Activated B cell treated with CpG ODN at 0.5 μM for 24 hours (primary cell): ENCODE measurements at places on chromosomes 6 and 20. TPM values are rescaled to one million over a fixed set of nuclear protein-coding genes. Genes with fewer than 3 reads are reported as not detected.
A peak's percentile ranks its signal among the peaks of the same experiment; 100 is the strongest.

Gene SIRPG
- not detected in 2 replicates for total RNA-seq

- H3K4me1 ChIP-seq, result peaks cover 4% of the 10 kb centered on the region
- H3K36me3 ChIP-seq, result peaks cover 58% of the 10 kb centered on the region
- H3K27me3 ChIP-seq, result no peaks in the 10 kb centered on the region
- DNase-seq, result no peak
- H3K27ac ChIP-seq, result no peak overlapping the region
- no peak overlapping the region for H3K4me3 ChIP-seq
Measured at GRCh38 chr6:7178280-7178679, 70.5 kb downstream of the RREB1 start.

DNA sequence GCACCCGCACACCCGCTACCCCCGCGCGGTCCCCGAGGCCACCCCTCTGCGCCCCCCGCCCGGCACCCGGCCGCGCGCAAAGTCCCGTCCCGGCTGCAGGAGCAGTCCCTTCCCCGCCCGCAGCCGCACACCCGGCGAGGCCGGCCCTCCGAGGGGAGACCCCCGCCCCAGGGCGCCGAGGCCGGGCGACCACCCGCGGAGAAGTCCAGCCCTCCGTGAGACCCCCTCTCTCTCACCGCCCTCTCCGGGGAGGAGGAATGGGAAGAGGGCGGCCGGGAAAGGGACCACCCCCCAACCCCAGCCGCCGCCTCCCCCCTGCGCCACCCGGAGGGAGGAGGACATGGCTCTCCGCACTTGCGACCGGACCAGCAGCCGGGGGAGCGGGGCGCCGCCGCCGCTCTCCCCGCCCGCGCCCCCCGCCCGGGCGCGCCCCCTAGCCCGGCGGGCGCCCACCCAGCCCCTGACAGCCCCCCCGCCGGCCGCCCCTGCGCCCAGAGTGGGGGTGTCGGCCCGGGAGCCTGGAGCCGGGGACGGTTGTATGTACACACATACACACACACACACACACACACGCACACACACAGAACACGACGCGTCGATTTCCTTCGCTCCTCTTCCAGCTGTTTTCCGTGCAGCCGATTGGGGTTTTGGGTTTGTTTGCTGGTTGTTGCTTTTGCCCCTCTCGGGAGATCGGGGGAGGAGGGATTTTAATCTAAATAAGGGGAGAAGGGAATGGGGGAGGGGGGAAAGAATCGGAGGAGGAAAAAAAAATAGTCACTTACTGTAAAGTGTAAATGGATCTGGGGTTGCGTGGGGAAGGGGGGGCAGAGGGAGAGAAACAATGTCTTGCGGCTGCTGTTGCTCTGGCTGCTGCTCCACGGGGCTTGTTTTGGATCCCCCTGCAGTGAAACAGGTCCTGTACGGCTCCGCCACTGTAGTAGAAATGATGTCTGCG is at the start of gene ATXN1:
Gene ATXN1 (minus strand): TSS at position 945 of the 955 bp plus-strand sequence.
- peak within 1 kb of the TSS; percentile 92 for H3K27ac ChIP-seq
- DNase-seq, result peak; percentile 52
- no peaks in the 10 kb centered on the region for H3K27me3 ChIP-seq
- H3K36me3 ChIP-seq, result peaks cover 11% of the 10 kb centered on the region
- H3K4me1 ChIP-seq, result peaks cover 39% of the 10 kb centered on the region

Gene PRDM13
- total RNA-seq, result 0.07 TPM in 1 of 2 replicates, not detected in the other

GRCh38 chr6:139920027-139920775 is 545.8 kb upstream of the CITED2 start:
- H3K4me3 ChIP-seq, result peak overlapping the region; percentile 56
- DNase-seq, result no peak
- H3K27ac ChIP-seq, result peak overlapping the region; percentile 61
- peaks cover 20% of the 10 kb centered on the region for H3K4me1 ChIP-seq

Gene NRM
- 17.4 and 17.8 TPM in 2 replicates for total RNA-seq

Gene NRSN2
- total RNA-seq, result 7.6 and 12.8 TPM in 2 replicates

Gene EFCAB8
- total RNA-seq, result 0.71 TPM in 2 replicates

DNA sequence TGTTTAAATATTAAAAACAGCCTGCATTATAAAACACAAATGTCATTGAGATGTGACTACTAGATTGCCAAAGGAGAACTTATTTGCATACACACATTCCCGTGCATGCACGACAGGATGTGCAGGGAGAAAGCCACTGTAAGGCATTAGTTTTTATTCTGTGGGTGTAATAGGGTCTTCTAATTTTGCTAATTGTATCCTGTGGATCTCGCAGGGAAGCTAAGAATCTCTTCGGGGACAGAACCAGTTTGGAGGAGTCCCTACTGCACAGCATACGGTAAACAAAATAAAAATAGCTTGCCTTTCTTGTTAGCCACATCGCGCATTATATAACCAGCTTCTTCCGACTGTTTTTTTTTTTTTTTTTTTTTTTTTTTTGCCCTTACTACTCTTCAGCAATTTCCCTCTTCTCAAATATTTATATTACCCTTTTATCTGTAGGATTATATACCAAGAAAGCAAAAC is 2.0 kb downstream of the ATXN1 start:
- no peak for DNase-seq
- H3K36me3 ChIP-seq, result peaks cover 15% of the 10 kb centered on the region
- no peaks in the 10 kb centered on the region for H3K27me3 ChIP-seq
- peaks cover 40% of the 10 kb centered on the region for H3K4me1 ChIP-seq
- peak overlapping the region; percentile 90 for H3K4me3 ChIP-seq
- H3K27ac ChIP-seq, result peak overlapping the region; percentile 87

GRCh38 chr6:130324657-130325056 is 41.2 kb upstream of the TMEM200A start:
- DNase-seq, result no peak
- no peak overlapping the region for H3K27ac ChIP-seq
- no peaks in the 10 kb centered on the region for H3K36me3 ChIP-seq
- no peak overlapping the region for H3K4me3 ChIP-seq
- peaks cover 2% of the 10 kb centered on the region for H3K4me1 ChIP-seq

Gene THBD
- not detected in 2 replicates for total RNA-seq

GRCh38 chr20:59740621-59741020 is 136.3 kb downstream of the PHACTR3 start:
- no peaks in the 10 kb centered on the region for H3K36me3 ChIP-seq
- no peak overlapping the region for H3K4me3 ChIP-seq
- no peak overlapping the region for H3K27ac ChIP-seq
- DNase-seq, result no peak
- no peaks in the 10 kb centered on the region for H3K27me3 ChIP-seq

GRCh38 chr20:41330941-41331340 is 9.7 kb upstream of the LPIN3 start:
- H3K4me1 ChIP-seq, result peaks cover 12% of the 10 kb centered on the region
- no peak overlapping the region for H3K27ac ChIP-seq
- H3K4me3 ChIP-seq, result no peak overlapping the region
- H3K27me3 ChIP-seq, result no peaks in the 10 kb centered on the region
- no peaks in the 10 kb centered on the region for H3K36me3 ChIP-seq
- no peak for DNase-seq

DNA sequence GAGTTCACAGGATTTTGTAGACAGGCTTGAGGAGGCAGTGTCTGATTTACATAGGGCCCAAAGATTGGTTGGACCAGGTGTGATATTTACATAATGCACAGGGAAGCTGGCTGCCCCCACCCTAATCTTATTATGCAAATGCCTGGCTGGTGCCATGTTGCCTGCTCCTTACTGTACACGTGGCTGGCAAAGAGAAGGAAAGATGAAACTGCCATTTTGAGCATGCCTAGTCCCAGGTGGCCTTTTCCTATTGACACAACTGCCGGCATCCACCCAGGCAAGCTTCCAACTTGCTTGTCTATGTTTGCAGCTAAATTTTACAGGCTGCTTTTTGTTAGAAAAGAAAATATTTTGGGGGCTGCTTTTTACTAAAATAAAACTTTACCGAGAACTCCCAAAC is 174.6 kb downstream of the LMBRD1 start:
- H3K27ac ChIP-seq, result no peak overlapping the region
- peaks cover 6% of the 10 kb centered on the region for H3K27me3 ChIP-seq
- H3K36me3 ChIP-seq, result no peaks in the 10 kb centered on the region
- DNase-seq, result no peak
- no peak overlapping the region for H3K4me3 ChIP-seq
- no peaks in the 10 kb centered on the region for H3K4me1 ChIP-seq

Gene SNTA1
- 1.7 and 2.0 TPM in 2 replicates for total RNA-seq

Gene PLA2G7
- 0.38 and 0.51 TPM in 2 replicates for total RNA-seq

Gene RPS6KA2
- total RNA-seq, result 13.9 and 14.4 TPM in 2 replicates

DNA sequence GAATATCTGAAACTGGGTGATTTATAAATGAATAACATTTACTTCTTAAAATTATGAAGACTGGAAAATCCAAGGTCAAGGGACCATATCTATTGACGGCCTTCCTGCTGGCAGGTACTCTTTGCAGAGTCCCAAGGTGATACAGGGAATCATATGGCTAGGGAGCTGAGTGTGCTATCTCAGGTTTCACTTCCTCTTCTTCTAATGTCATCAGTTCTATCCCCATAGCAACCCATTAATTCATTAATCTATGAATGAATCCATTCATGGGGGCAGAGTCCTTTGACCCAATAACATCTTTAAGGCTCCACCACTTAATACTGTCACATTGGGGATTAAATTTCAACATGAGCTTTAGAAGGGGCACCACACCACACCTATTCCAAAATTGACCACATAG is 772.0 kb downstream of the HACE1 start:
- no peaks in the 10 kb centered on the region for H3K27me3 ChIP-seq
- no peak overlapping the region for H3K27ac ChIP-seq
- no peaks in the 10 kb centered on the region for H3K36me3 ChIP-seq
- no peaks in the 10 kb centered on the region for H3K4me1 ChIP-seq
- H3K4me3 ChIP-seq, result no peak overlapping the region

GRCh38 chr6:90079560-90080490 is 185.6 kb downstream of the GJA10 start:
- peaks cover 48% of the 10 kb centered on the region for H3K36me3 ChIP-seq
- peak overlapping the region; percentile 86 for H3K27ac ChIP-seq
- DNase-seq, result no peak
- no peaks in the 10 kb centered on the region for H3K27me3 ChIP-seq

DNA sequence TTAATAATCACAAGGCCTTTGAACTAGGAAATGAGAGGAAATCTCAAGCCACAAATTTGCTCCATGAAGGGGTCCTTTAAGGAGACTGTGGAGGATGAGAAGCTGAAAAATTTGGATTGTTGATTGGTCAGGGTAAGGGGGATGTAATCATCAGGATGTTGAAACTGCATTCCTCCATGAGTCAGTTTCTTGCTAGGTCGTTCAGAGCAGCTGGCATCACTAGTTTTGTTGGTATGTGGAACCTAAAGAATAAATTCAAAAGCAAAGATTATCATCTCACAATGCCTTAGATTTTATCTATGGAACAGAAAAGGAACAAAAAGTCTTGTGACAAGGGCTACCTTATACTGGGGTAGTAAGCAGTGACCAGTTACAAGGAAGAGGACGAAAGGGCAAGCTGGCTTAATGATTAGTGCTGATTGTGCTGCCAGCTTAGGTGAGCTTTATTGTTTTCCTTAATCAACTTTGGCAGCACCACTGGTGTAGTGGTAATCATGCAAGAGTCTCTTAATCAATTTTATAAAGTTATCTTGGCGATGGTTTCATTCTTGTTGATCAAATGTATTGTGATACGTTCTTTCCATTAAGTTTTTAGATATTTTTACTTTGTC is 36.6 kb downstream of the CRISP2 start:
- no peak for DNase-seq
- H3K36me3 ChIP-seq, result no peaks in the 10 kb centered on the region
- H3K27me3 ChIP-seq, result no peaks in the 10 kb centered on the region
- H3K4me1 ChIP-seq, result no peaks in the 10 kb centered on the region

DNA sequence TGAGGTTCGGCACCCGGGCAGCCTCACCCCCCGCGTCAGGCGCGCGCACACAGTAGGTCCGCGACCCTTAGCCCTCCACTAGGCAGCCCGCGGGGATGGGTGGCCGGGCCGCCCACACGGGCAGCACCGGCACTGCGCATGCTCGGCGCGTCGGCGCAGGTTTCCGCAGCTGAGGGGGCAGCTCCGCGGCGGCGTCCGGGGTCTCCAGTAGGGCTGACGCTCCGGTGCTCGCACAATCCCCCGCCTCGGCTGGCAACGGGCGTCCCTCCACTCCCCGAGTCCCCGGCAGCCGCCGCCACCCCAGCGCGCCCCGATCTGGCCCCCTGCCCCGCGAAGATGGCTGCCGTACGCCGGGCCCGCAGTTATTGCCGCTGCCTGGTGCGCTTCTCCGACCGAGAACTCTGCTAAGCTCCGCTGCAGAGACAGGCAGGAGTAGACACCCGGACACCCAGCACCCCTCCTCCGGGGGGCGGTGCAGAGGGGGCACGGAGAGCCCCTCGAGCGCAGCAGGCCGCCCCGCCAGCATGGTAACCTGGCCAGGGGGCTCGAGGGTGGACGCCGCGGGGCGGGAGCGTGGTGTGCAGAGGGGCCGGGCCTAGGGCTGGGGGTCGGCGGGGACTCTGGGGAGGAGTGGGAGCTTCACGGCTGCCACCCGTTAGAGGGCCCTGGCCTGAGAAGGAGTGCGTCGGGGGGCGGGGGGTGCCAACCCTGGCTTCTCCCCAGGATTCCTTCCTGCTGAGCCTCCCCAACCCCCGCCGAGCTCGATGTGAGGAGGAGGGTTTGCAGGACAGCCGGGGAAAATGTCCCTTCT is at the start of gene FBXO9:
Gene FBXO9 (plus strand): TSS at position 139 of the 811 bp plus-strand sequence. CDS start 386 bp downstream, at position 525.
- H3K27ac ChIP-seq, result peak within 1 kb of the TSS; percentile 99
- peak within 1 kb of the TSS; percentile 100 for H3K4me3 ChIP-seq
- peak; percentile 83 for DNase-seq

Gene SAPCD1
- total RNA-seq, result 7.7 and 9.0 TPM in 2 replicates

Gene KCNG1
- total RNA-seq, result 7.2 and 7.4 TPM in 2 replicates

Gene CST8
- total RNA-seq, result not detected in 2 replicates

Gene ATXN1
- 43.1 and 59.8 TPM in 2 replicates for total RNA-seq

Gene KCNK5
- not detected in 2 replicates for total RNA-seq

Gene ALDH5A1
- total RNA-seq, result 15.9 and 17.5 TPM in 2 replicates

GRCh38 chr6:108555399-108556052 is 5.2 kb upstream of the FOXO3 start:
- H3K27ac ChIP-seq, result no peak overlapping the region
- peaks cover 8% of the 10 kb centered on the region for H3K27me3 ChIP-seq
- H3K4me3 ChIP-seq, result no peak overlapping the region

Gene LRRC73
- 0.31 and 0.34 TPM in 2 replicates for total RNA-seq

Gene PHACTR1
- 109 and 115 TPM in 2 replicates for total RNA-seq

Gene PKHD1
- not detected in 2 replicates for total RNA-seq

Gene GSTA4
- total RNA-seq, result 3.3 and 4.4 TPM in 2 replicates

GRCh38 chr6:160177220-160177619 is 55.6 kb downstream of the SLC22A1 start:
- no peak for DNase-seq
- peaks cover 16% of the 10 kb centered on the region for H3K27me3 ChIP-seq
- no peak overlapping the region for H3K4me3 ChIP-seq
- H3K27ac ChIP-seq, result no peak overlapping the region
- H3K4me1 ChIP-seq, result no peaks in the 10 kb centered on the region
